AG10803 (cell line): ENCODE measurements at places on chromosomes 4 and X.

DNA sequence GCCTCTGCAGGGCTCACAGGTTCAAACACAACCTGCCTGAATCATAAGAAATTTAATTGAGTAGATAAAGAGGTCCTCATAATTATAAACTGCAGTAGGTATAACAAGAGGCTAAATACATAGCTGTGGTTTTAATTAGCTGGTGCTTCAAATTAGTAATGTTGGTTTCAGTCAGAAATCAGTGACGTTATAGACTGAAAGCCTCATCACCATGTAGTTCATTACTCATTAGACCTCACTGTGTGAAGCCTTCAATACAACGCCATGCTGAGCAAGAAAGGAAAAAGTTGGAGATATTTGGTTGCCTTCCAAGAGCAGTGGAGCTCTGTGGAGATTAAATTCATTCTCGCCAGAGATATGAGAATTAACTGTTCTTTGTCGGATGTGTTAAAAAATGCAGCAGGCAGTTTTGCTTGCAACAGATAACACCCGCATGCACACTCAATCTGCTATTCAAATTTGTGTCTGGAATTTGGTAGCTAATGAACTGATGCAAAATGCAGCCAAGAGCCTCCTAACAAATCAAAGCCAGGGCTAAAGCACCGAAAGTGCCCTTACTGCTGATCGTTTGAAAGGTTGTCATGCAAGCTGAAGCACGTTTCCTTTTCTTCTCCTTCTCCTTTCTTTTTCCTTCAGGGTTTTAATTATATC, 148.9 kb downstream of the AFF2 start:
- DNase-seq, result no peak

DNA sequence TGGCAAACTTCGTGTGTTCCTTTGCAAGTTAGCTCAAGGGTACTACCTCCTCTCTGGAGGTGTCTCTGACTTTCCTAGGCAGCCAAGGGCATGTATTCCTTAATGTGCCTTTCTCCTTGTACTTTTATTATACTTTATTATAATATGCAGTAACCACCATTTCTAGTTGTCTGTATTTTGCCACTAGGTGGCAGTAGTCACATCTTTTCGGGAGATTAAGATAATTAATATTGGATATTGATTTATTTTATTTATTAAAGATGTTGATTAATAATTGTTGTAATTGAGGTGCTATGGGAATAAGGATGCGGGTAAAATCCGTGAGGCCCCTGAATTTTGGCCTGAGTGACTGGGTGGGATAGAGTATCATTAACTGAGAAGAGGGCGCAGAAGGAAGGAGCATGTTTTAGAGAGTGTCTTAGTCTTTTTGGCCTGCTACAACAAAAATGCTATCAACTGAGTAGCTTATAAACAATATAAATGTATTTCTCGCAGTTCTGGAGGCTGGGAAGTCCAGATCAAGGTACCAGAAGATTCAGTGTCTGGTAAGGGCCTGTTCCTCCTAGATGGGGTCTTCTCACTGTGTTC, 153.3 kb downstream of the TMEM164 start:
- peak; percentile 9 for DNase-seq

DNA sequence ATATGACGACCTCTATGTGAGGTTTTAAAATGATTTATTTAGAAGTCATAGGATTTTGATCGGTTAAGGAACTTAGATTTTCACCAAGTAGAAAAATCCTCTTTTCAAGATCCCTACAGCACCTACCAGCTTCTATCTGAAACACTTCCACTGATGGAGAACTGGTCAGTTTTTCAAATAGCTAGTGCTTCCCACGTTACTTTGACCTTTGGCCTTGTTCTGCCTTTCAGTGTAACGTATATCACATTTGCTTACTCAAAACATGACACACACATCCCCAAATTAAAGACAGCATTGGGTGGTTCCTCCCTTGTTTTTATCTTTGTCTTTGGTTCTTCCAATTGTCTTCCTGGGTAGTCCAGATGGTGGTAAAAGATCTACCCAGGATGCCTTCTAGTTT, 6.6 kb downstream of the LNX1 start:
- DNase-seq, result no peak

- no peak for DNase-seq
Measured at GRCh38 chr4:26737385-26737784, 123.3 kb upstream of the STIM2 start.

- no peak for DNase-seq
Measured at GRCh38 chr4:41797260-41797659, 48.7 kb upstream of the PHOX2B start.

DNA sequence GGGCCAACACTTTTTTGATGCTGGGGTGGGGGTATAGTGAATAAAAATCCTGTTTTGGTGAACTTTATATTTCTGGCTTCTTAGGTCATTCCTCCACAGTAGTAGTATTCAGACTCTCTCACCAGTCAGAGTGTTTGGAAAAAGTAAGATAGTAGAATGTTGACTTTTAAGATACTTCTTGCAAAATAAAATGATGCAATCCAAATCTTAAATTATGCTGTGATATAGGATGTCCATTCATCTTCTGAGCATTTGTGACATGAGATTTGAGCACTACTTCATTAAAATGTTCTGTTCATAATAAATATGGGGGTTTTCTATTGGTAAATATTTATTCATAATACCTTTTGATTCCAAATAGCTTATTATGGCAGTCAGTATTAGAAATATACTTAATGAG, 70.1 kb downstream of the BMP2K start:
- no peak for DNase-seq

DNA sequence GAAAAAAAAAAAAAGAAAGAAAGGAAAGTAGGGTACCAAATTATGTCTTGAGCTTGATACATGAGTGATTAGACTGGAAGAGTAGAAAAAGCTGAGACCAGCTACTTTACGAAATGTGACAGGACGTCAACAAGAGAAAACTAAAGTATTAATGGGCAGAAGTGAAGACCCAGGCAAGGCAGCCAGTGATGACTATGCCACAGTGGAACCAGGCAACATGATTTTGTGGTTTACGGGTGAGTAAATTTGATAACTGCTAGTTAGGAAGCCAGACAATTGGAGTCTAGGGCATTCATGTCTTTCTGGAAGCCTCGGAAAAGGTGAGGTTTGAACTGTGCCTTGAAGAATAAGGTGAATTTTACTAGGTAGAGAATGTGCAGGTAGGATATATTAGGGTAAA, 326.4 kb downstream of the TENM3 start:
- DNase-seq, result no peak

GRCh38 chrX:124954402-124954801, 365.3 kb upstream of the TEX13C start:
- DNase-seq, result no peak
